Upper lobe of left lung (tissue), 6 donors: ENCODE measurements at places on chromosomes 13 and 19.

- DNase-seq: no peak
Measured at GRCh38 chr19:16161840-16162239, 11.5 kb downstream of the CIB3 start.

DNA sequence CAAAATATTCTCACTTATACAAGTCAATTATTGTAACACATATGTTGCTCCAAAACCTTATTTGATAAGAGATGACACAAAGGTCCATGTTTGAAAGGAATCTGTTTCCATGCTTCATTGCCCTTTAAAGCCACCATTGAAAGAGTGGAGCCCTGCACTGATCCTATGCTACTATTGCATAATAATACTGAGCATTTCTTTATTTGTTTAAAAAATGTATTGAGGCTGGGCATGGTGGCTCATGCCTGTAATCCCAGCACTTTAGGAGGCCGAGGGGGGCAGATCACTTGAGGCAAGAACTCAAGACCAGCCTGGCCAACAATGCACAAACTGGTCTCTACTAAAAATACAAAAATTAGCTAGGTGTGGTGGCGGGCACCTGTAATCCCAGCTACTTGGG is 178.8 kb upstream of the STARD13 start:
- no peak for DNase-seq

GRCh38 chr13:112575675-112576074 is 12.3 kb downstream of the TUBGCP3 start:
- DNase-seq: no peak

GRCh38 chr13:77118134-77118533 is 91.2 kb upstream of the FBXL3 start:
- DNase-seq: no peak

DNA sequence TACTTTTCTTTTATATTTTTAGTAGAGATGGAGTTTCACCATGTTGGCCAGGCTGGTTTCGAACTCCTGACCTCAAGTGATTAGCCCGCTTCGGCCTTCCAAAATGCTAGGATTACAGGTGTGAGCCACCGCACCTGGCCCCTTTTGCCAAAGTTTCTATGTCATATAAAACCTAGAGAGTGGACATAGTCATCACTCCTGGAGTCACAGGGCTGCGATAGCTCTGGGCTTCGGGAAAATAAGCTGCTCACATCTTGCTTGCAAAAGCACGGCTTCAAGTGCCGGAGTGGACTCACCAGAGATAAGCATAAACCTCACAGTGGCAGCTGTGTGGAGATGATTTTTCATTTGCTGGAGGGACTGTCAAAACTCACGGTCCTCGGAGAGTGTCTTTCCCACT is 171.2 kb downstream of the TEX29 start:
- no peak for DNase-seq

GRCh38 chr19:31257426-31258130 is 91.7 kb downstream of the TSHZ3 start:
- DNase-seq: no peak

- DNase-seq: no peak
Measured at GRCh38 chr13:94431574-94431973, 47.9 kb downstream of the DCT start.

DNA sequence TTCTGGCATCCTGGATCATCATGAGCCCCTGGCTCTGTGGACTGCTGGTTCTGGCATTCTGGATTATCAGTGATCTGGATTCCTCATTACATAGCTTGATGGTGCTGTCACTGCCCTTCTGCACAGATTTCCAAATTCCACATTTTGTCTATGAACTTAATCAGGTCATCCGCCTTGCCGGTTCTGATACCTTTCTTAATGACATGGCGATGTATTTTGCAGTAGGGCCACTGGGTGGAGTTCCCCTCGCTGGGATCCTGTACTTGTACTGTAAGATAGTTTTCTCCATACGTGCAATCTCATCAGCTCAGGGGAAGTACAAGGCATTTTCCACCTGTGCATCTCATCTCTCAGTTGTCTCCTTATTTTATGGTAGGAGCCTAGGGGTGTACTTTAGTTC is 24.4 kb upstream of the OR7C2 start:
- no peak for DNase-seq

- DNase-seq: no peak
Measured at GRCh38 chr13:86878781-86879180, 792.4 kb upstream of the SLITRK5 start.
